ENCODE measurements at places on chromosomes 12 and 14.

DNA sequence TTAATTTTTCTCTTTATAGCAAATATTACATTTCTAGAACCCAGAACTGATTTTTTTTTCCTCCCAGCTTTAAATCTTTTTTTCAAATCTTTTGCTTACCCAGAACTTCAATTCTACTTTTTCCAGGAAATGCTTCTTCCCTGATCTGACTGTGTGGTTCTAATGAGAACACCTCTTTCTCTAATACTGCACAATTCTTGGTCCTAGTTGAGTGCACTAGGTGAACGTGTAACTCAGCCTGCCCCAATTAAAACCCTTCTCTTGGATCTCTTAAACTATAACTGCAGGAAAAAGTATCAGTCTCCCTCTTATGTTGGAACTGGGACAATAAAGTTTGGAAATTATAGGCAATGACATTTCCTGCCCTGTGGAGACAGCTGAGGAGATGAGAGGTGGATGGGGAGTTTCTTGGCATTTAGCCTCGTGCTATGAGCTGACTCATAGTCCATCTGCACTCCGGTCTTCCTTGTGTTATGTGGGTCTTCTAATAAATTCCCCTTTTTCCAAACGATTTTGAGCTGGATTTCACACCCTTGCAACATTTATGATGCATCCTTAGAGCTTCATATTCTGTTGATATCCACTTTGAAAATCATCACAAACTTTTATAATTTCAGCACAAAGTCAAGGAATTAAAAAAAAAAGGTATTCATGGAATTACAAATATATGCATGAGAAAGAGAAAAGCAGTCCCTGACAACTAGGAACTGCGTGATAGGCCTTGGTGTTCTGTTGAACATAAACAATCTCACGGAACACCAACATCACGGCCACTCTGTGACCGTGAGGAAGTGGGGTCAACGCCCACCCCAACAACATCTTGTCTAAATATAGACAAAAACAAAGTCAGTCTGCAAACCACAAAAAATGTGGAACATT lies 52.4 kb downstream of the BRMS1L start:
- DNase-seq = no peak

DNA sequence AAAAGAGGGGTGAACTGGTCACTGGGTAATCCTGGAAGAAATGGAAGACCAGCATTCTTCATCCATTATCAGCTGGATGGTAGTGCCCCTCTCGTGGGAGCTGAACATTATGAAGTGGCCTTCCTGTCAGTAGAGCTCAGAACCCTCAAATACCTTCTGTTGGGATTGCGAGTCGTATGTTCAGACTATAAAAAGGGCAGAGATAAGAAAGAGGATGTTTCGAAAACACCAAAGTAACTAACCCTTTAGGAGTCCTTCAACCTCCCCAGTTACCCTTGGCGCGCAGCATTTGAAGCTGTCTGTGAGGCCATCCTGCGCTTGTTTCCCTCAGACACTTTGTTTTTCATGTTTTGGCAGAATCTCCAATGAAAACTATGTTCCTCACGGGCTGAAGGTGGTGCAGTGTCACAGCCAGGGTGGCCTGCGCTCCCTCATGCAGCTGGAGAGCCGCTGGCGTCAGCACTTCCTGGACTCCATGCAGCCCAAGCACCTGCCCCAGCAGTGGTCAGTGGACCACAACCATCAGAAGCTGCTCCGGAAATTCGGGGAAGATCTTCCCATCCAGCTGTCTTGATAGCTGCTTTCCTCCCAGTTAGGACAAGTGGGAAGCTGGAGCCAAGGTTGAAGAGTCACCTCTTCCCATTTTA lies 19.3 kb upstream of the GALNT16 start:
- no peak for DNase-seq

DNA sequence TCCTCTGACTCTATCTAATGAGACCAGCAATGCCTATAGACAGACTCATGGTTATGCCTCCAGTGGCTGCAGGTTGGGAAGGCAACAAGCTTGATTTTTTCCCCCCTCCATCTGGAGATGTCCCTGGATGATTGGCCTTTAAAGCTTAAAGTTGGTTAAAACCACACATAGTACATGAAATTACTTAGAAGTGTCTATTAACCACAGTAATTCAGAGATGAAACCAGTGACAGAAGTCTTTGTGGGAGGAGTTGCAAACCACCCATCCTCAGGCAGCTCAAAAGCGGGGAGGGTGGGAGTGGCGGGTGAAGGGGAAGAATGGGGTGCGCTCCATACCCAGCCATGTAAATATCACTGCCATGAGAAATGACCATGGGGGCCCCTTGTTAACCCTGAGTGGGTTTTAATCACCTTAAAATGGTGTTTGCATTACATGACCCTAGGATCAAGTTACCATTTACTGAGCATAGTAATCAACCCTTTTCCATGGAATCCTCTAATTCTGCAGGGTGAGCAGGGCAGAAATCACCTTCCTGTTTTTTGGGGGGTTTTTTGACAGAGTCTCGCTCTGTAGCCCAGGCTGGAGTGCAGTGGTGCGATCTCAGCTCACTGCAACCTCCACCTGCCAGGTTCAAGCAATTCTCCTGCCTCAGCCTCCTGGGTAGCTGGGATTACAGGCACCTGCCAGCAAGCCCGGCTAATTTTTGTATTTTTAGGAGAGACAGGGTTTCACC lies 133.5 kb downstream of the FOXN3 start:
- no peak for DNase-seq

- DNase-seq = no peak
Observed at GRCh38 chr12:94127239-94128131, 20.9 kb upstream of the PLXNC1 start.

GRCh38 chr12:4496145-4496838 lies 42.4 kb upstream of the RAD51AP1 start:
- DNase-seq = no peak

- DNase-seq = no peak
Observed at GRCh38 chr12:68785358-68785757, 22.6 kb upstream of the MDM2 start.

DNA sequence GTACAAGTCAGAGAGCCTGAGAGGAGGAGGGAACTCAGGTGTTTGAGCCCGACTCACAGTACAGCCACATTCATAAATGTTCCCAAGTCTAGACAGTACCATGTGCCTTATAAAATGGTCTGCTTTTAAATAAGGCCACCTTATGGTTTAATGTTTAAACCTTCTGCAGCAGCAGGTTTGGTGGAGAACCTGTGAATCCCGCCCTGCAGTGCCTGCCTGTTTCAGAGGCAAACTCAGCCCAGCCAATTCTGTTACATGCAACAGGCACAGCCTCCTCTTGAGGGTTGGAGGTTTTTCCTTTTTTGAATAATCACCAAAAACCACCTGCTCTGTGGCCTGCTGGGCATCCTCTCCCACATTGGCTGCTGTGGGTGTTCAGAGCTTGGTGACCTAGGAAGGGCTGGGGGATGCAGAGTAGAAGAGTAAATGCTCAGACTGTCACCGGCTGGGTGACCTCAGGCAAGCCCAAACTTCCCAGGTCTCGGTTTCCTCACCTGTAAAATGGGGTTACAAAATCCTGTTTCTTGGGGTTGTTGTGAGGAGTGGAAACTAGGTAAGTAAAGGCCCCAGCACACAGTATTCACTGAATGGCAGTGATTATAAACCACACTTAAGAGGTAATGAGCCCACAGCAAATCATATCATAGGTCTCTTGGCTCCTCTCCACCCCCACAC lies 28.0 kb downstream of the NUAK1 start:
- no peak for DNase-seq

DNA sequence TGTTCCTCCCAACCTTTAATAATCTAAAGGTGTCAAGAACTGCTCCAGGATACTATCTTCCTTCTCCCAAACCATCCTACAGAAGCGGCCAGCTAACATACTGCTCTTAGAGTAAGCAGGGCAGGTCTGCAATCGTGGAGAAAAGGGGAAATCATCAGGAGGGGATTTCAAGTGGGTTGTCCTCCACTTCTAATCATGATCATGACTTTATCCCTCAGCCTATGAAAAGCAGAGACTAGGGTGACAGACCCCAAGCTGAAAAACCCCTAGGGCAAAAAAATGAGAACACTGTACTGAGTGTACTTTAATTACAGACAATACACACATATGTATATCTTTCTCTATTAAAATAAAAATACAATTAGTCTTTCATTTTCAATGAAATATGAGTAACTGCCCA lies 13.9 kb downstream of the DUSP16 start:
- DNase-seq = no peak

GRCh38 chr12:83700838-83701237 lies 1014.1 kb downstream of the TMTC2 start:
- DNase-seq = no peak

GRCh38 chr12:98869886-98870503 lies 224.9 kb downstream of the APAF1 start:
- DNase-seq = no peak

DNA sequence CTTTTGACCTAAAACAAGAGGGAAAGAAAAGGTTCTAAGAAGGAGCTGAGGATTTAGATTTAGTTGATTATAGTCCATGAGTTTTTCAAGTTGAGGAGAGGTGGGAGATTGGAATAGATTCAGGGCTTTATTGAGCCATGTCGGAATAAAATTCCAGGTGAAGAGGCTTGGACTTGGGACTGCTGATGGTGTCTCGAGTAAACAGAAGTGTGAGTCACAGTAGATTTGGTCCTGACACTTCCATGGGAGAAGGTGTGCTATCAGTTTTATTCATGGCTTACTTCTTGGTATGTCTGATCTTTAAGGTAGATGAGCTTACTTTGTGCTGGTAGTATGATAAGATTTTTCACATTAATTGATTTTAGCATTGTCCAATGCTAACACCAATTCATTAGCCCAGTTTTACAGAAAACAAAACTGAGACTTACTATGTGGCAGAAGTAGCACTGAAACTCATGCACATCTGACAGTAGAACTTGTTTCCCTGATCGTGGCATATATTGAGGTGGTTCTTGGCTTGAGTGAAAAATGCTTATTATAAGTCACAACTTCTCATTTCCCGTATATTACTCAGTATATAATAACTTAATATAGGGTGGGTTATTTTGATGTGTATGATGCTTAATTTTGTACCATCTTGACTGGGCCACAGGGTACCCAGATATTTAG lies 172.4 kb upstream of the IGF1 start:
- no peak for DNase-seq

DNA sequence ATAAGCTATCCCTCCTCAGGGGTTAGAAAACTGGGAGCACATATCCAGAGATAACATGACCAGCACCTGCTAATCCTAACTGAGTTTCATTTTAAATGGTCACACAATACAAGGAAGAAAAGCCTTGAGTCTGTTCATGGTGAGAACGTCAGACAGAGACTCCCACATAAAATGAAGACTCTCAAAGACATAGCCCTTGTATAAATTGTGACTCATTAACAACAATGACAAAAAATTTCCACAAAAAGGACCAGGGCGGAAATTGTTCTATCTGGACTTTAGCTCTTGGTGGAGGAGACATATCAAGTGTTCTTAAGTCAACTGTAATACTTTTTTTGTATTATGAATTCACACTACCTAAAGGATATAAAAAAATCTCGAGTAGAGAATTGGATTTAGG lies 313.7 kb upstream of the DCN start:
- no peak for DNase-seq

DNA sequence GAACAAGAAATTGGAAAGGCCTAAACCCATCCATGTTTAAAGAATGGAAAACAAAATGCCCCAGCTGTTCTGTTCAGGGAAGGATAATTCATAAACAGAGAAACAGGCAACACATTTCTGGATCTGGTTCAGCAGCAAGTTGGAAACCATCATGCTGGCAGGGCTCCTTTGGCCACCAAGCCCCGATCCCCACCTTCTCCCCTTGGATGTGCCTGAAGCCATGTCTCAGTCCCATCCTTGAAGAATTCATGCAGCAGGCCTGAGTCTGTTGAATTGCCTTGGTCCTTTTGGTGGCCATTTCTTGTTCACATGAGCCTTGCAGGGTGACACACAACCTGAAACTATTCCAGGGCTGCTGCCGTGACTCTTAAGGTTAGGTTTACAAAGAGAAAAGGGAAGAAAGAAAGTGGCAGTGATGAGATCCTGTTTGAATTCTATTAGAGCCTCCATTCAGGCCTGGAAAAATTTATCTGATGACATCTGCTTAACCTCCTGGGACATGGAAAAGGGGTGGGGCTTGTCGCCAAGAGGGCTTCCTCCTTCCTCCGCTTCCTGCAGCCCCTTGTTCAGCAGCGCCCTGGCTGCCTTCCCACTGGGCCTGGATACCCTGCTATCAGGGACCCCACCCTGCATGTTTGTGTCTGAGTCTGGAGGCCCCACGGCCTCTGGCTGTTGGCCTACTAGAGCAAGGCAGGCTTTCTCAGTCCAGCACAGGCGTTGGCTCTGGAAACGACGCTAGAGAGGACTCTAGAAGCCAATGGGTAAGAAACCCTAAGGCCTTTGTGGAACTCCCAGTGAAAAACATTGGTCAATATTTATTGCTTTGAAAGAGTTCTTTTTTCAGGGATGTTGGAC lies 341.9 kb downstream of the C12orf75 start:
- DNase-seq = no peak

GRCh38 chr12:57010627-57011247 lies 4.4 kb upstream of the ZBTB39 start:
- no peak for DNase-seq

DNA sequence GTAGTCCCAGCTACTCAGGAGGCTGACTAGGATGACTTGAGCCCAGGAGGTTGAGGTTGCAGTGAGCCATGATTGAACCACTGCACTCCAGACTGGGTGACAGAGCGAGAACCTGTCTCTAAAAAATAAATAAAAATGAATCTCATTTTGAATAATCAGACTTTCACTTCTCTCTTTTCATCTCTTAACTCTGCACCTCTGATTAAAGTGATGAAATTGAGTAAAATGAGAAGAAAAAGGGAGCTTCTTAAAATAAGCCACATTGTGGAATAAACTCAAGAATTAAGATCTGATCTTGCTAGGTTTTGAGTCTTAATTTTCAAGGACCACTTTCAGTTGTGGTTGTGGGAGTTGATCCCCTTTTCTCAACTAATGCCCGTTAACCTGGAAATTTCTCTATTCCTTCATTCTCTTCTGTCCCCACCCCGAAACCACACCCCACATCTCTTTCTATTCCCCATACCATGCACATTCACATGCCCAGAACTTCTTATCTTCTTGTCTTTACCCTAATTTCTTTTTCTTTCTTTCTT lies 70.9 kb upstream of the ETV6 start:
- no peak for DNase-seq

GRCh38 chr12:124713041-124713435 lies 145.6 kb upstream of the NCOR2 start:
- DNase-seq = no peak

DNA sequence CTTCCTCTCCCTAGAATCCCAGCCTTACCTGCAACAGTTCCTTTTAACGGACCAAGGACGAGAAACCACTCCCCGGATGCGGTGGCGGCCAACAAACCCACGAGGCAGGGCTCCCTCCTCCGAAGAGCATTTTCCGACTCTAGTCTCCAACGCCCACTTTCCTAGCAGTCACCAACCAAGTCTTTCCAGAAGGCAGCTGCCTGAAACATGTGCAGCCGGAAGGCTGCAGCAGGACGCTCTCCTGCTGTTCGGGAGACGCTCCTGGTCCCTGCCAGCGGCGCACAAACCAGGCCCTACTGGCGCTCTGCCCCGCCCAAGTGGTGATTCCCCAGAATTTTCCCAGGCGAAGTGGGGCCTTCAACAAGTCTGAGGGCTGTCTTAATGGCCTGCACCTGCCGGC lies 21.1 kb upstream of the ADAM20 start:
- no peak for DNase-seq

All from right renal cortex interstitium (tissue), 3 donors.